ENCODE measurements at places on chromosomes 7 and 10.

DNA sequence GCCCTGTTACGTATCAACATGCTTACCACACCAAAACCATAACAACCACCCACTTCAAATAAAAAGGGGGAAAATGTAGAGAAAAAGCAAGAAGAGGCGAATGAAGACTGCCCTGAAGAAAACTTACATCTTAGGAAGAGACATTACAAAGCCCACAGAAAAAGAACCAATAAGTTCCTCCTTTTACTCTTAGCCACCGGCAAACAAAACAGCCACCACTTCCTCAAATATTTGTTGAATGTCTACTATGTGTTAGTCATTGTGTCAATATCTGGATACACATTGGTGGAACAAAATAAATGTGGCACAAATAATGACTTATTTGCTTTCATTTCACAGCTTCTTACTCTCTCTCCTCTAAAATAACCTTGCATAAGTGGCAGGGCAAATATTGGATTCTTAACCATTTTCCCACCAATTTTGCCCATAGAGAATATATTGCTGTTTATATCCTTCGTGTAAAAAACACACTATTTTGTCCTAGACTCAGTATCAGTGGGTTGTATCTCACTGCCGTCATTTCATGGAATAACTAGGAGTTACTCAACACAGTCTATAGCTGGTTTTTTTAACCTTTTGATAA lies 106.8 kb downstream of the ANK3 start:
- no peak for DNase-seq

- no peak for DNase-seq
Observed at GRCh38 chr7:131124001-131124629, 203.6 kb upstream of the MKLN1 start.

DNA sequence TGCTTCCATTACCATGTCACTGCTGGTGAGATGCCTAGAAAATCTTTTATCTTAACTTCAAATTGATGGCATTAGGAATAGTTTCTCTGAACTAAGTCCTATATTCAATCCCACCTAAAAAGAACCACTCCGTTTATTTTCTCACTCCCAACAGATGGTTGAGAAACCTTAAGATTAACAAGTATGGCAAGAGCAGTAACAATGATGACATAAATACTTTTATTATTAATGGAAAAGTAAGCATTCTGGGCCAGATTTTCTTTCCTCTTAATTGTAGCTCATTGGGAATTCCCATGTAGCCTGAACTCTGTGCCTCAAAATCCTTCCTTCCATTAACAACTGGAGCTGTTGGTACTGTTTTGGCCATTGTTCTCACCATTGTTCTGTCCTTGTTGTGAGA lies 21.1 kb upstream of the FAM13C start:
- DNase-seq: no peak

DNA sequence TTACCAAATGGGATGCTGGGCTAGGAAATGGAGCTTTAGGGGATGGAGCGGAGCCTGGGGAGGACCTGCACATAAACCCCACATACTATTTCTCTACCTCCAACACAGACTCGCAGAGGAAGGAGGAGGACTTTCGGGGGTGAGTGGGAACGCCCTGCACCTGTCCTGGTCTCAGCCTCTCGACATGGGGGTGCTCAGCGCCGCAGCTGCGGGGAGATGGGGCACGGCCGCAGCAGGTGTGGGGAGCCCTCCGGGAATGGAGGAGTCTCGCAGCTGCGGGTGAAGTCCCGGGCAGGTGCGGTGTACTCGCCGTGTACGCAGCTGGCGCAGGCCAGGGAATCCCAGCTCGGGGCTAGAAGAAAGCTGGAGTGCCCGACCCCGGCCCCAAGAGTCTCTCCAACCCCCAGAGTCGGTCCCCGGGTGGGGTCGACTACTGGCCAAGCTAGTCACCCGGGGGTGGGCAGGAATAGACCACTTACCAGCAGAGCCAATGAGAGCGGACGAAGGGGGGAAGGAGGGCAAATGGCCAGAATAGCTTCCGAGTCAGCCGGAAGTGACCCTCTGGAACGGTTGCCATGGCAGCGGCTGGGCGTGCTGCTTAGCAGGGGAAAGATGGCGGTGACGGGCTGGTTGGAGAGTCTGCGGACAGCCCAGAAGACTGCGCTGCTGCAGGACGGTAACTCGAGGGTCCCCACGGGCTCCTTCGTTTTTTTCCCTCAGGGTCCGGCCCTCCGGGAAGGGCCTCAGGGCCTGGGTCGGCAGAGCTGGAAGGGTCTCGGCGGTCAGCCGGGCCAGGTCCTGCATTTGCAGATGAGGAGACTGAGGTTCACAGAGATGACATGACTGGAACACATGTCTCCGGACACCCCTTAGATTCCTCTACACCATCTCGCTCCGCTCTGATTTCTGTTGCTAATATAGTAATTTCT lies at the start of the genes DPCD and POLL:
Gene DPCD, plus strand, starts transcription at position 597 of the 929 bp plus-strand sequence. Its CDS starts 16 bp downstream, at position 613.
Gene POLL, minus strand, starts transcription at position 533 of the 929 bp plus-strand sequence. CDS start 897 bp downstream, outside the sequence.
- DNase-seq: peak; percentile 97

DNA sequence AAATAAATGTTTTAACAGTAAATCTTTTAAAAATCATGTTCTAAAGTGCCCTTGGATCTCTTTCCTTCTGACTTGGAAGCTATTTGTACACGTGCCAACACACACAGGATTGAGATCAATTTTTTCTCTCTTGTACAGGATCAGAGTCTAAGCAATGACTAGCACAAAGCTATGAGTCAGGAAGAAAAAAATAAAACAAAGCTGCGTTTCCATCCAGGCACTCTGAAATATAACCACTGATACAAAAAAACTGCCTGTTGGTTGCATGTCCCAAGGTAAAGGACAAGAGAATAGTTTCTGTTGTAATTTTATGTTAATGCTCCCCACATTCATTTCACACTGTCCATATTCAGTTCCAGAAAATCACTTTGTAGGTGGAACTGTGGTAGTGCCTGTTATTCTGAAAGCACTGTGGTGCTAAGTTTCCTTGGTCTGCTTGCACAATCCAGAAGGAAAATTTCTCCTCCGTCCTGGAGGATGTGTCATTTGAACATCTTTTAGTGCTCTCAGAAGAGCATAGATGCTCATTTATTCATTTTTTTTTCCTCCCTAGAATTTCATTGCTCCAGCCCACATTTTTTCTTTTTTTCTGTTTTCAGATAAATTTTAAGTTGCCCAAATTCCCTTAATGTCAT lies 113.4 kb downstream of the PLXDC2 start:
- no peak for DNase-seq

GRCh38 chr7:69939317-69939716 lies 341.0 kb downstream of the AUTS2 start:
- no peak for DNase-seq

DNA sequence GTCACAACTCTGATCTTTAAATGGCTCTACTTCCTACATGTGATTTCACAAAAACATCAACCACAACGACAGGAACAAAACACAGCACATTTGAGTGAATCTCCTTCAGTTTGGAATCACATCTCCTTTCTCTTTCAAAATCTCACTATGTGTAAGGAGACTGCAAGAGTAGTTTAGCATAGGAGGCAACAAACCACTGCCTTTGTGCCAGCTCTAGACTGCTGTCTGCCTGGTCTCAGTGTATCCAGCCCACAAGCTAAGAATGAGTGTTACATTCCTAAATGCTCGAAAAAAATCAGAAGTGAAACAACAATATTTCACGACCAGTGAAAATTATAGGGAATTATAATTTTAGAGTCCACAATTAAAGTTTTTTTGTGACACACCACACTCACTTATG lies 217.0 kb upstream of the STEAP4 start:
- no peak for DNase-seq

DNA sequence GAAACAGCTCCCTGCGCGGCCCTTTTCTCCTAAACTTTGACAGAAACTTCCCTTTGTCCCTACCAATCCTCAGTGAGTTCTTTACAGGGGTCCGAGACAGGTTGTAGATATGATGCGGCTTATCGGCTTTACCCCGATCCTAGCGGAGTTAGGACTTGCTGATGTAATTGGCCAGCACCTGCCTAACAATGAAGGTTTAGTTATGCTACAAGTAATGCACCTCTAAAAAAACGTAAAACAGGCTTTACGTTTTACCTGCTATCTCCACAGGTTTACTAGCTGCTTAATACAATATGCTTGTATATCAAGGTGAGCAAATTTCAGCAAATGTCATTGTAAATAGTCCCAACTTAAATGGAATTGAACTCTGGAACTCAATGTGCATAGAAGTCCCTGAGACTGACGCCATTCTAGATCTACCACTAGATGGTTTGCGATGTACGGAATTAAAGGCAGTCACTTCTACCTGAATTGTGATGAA lies 697 bp upstream of the SNX13 start:
- no peak for DNase-seq

- DNase-seq: no peak
Observed at GRCh38 chr10:110069502-110069982, 61.8 kb downstream of the ADD3 start.

GRCh38 chr7:90669492-90669891 lies 73.4 kb downstream of the CDK14 start:
- DNase-seq: no peak

GRCh38 chr10:96096958-96097357 lies 33.1 kb upstream of the ZNF518A start:
- DNase-seq: no peak

DNA sequence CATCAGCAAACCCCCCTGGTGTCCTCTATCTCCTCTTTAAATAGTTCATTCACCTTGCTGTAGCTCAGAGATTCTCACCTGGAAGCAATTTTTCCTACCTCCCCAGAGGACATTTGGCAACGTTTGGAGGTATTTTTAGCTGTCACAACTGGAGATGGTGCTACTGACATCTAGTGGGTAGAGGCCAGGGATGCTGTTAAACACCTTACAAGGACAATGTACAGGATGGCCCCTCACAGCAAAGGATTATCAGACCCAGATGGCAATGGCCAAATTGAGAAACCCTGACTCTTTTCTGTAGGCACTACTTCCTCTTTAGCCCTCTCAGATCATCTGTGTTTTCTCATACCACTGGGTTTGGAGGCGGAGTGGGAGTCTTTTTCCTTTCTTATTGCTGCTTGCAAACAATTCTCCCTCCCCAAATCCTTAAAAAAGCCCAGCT lies 13.2 kb upstream of the TRA2A start:
- DNase-seq: peak; percentile 45

- no peak for DNase-seq
Observed at GRCh38 chr7:113197274-113197673, 78.9 kb upstream of the SMIM30 start.

- DNase-seq: no peak
Observed at GRCh38 chr10:49827297-49827696, 65.2 kb upstream of the OGDHL start.

DNA sequence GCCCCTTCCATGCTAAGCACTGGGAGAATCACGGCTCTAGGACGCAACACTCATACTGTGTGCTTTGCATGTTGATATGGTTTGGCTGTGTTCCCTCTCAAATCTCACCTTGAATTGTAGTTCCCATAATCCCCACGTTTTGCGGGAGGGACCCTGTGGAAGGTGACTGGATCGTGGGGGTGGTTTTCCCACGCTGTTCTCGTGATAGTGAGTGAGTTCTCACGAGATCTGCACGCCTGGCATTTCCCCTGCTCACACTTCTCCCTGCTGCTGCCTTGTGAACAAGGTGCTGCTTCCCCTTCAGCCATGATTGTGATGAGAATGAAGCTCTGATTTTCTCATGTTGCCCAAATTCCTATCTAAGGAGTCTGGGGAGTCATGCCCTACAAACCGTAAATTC lies 53.0 kb upstream of the ADGRA1 start:
- no peak for DNase-seq
